ENCODE measurements at places on chromosomes 4 and X.
A peak's percentile ranks its signal among the peaks of the same experiment; 100 is the strongest.

- no peak for DNase-seq
Observed at GRCh38 chr4:183394166-183394951, 50.1 kb upstream of the CDKN2AIP start.

DNA sequence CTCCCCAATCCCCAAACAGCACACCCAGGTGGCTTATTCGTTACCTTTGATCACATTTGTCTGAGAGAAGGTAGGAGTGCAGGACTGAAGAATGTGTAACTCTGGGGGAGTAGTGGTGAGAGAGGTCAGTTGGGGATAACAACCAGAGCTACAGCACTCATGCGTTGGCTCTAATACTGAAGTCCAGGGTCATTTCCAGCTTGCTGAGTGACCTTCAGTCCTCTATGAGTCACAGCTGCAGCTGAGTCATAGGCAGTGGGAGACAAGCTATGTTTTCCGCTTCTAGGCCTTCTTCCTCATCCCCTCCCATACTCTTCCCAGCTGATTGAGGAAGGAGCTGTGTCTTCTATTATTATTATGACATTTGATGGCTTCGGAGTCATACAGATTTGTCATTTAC is 31.6 kb upstream of the CT47C1 start:
- DNase-seq: peak; percentile 35

DNA sequence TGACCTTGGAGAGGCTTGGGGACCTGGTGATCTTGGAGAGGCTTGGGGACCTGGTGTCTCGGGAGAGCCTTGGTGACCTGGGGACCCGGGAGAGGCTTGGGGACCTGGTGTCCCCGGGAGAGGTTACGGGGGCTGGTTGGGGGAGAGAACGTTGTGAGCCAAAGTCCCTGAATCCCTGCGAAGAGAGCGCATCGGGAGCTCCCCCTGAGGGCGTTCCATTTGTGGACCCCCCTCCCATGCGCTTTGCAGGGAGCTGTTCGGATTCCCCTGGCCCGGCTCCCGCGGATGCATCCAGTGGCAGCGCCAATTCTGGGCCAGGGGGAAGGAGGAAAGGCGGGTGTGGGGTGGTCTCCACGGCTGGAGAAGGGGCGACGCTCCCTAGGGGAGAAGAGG is 13.3 kb downstream of the SHOX start:
- DNase-seq: no peak

- no peak for DNase-seq
Observed at GRCh38 chr4:164379694-164380093, 374.2 kb upstream of the SMIM31 start.

DNA sequence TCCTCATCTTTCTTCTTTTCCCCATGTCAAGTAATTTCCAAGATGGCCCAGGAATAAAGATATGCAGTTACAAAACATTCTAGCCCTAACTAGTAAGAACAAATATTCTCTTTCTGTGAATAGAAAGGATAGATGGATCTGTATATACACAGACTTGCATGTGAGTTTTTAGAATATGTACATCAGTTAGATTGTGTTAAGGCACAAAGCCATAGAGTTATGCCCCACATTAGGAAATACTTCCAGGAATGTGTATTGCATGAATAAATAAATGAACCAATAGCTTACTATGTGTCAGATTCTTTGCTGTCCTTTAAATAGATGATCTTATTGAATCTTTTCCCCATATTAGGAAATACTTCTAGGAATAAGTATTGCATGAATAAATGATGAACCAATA is 46.0 kb upstream of the TMPRSS11E start:
- DNase-seq: peak; percentile 43

DNA sequence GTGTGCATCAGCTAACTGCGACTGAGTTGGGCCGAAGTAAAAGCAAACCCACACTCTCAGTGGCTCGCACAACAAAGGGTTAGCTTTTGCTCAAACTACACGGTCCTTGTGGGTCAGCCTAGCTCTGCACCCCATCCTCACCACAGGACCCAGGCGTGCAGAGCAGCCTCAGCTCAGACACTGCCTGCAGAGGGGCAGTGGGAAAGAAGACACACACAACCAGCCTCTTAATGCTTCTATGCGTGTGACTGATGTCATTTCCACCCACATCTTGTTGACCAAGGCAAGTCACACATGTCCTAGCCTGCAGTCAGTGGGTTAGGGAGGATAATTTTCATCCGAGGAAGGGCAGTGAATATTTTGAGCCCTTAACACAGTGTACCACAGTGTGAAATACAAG is 40.5 kb downstream of the HMGB2 start:
- no peak for DNase-seq

- no peak for DNase-seq
Observed at GRCh38 chrX:64176876-64177275, 28.6 kb downstream of the AMER1 start.

DNA sequence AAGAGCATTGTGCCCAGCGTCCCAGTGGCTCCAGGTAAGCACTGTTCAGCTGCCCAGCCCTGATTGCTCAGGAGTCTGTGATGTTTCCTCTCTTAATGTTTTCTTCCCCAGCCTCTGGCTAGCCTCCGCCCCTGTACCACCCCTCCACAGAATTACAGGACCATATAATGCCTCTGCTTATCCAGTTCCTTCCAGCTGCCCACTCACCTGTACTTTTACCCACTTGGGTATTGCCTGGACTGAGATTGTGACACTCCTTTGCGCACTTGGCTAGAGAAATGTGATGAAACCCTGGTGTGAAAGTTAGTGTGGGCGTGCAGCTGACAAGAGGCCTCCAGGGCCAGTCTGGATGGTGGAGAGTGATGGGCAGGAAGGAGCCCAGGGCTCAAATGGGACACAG is at the start of gene AWAT2:
TSS of gene AWAT2 (minus strand) at position 14 of the 400 bp plus-strand sequence. CDS start at position 8, 6 bp downstream.
- DNase-seq: no peak

DNA sequence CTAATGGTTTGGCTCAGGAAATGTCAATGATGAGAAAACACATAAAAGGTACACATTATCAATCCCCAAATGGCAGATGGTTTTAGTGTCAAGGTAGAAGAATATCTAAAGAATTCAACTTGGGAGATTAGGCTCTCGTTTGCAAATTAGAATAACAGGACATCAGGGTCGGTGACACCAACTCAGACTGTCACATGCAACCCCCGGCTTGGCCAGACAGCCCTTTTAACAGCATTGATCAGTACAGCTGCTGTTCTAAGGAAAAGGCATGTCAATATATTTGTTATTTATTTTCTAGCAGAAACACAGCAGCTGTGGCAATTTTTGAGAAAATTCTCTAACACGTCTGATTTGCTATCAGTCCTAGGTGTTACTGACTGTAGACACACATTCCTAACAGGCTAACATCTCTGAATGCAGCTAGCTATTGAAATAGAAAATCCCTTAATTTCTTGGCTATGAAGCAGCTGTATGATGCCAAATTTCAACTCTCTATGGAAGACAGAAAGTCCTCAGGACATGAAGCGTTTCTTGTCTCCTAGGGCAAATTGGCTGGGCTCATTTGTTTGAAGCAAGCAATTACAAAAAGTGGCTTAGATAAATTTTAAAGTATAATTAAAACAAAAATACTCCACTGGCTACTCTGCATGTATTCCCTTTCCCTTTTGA is 269.0 kb upstream of the CXXC4 start:
- no peak for DNase-seq

DNA sequence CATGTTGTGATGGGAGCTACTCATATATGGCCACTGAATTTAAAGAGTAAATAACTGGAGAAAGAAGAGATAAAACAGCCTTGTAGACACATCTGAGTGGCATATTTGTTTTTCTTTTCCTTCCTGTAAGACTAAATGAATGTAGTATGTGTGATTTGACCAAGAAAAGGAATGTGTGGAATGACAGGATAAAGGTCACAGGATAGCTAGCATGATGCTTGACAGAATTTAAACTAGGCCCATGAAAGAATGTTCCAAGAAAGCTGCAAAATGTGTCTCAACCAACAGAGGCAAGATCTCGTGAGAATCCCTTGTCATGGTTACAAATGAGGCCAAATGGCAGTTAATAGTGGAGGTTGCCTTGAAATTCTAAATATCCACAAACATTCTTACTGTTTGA is 137.0 kb downstream of the KCNIP4 start:
- DNase-seq: peak; percentile 72

GRCh38 chr4:31360786-31361185 is 640.6 kb downstream of the PCDH7 start:
- peak; percentile 52 for DNase-seq

- DNase-seq: no peak
Observed at GRCh38 chrX:12958461-12958860, 16.4 kb upstream of the TMSB4X start.

- DNase-seq: no peak
Observed at GRCh38 chr4:120319046-120319767, 252.6 kb upstream of the MAD2L1 start.
